ENCODE measurements at places on chromosomes 1 and 21. TPM values are rescaled to one million over a fixed set of nuclear protein-coding genes. Genes with fewer than 3 reads are reported as not detected.

- DNase-seq = no peak
Measured at GRCh38 chr1:41434306-41434705, 50.2 kb downstream of the EDN2 start.

GRCh38 chr1:70542856-70543255, 131.8 kb downstream of the CTH start:
- no peak for DNase-seq

IL12RB2 gene
- 3.6 TPM for total RNA-seq

DNA sequence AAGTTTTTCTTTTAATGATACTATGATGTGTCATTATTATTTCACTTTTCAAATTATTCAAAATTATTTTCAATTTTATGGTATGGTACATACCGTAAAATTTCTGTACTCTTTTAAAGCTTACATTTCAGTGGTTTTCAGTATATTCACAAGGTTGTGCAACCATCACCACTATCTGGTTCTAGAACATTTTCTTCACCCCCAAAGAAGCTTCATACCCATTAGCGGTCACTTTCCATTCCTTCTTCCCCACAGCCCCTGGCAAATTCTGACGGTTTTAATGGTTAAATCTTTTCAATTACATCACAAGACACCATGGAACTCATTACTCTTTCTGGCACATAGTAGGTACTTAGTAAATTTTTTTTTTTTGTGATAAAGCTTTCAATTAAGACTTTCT, 22.8 kb upstream of the ATP5PO start:
- no peak for DNase-seq

DNA sequence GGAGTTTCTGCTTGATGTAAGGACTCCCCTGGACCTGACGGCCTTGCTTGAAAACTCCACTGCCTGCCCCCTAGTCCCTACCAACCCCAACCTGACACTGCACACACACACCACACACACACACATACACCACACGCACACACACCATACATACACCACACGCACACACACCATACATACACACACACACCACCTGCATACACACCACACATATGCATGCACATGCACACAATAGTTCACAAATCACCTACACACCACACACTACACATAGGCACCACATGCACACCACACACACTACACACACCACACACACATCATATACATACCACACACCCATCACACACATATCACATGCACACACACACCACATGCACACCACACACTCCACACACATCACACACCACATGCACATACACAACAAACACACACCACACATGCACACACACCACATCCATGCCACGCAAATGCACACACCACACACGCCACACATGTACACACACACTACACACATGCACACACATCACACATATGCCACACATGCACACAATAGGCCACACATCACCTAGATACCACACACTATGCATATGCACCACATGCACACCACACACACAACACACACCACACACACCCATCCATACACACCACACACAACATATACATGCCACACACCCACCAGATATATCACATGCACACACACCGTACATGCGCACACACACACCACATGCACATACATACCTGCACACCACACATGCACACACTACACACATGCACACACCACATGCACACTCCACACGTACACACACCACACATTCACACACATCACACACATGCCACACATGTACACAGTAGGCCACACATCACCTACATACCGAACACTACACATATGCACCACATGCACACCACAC, 3.7 kb downstream of the CASQ1 start:
- no peak for DNase-seq

DNA sequence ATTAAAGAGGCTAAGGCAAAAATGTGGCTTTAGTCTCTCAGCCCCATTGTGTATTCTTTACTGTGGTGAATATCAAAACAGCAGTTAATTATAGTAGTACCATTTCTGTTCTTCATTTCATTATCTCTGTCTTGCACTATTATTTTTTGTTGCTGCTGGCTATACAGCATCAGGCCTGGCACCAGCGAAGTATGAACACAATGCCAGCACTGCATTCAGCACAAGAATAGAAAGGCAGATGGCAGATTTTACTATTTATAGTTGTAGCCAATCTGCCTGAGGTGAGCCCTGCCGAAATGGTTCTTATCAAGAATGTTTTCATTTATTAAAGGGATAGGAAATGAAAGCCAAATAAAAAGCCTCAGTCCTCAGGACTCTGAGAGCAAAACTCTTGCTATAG, 72.1 kb downstream of the GPR52 start:
- no peak for DNase-seq

VSIG8 gene
- total RNA-seq = not detected

Data from CD4-positive, alpha-beta memory T cell (primary cell).